ENCODE measurements at places on chromosomes 2 and 18.

GRCh38 chr2:84901593-84902120, 3.8 kb upstream of the TMSB10 start:
- DNase-seq: peak; percentile 70

DNA sequence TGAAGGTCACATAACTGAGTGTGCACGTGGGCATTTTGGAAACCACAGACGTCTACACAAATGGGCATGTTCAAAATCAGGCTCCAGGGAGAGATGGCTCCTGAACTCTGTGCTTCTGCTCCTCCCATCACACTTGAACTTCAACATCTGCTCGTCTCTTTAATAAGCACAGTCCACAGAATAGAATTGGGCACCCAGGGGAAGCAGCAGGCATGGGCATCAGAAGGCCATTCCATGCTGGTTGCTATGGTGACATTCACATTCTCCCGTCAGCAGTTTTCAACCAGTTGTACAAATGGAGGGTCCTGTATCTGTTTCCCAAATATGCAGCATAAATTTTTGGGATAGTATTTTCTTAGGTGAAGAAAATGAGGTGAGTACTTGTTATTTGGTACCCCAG, 183.7 kb upstream of the COPS8 start:
- DNase-seq: no peak

GRCh38 chr2:71326968-71327367, 4.6 kb upstream of the ZNF638 start:
- no peak for DNase-seq

DNA sequence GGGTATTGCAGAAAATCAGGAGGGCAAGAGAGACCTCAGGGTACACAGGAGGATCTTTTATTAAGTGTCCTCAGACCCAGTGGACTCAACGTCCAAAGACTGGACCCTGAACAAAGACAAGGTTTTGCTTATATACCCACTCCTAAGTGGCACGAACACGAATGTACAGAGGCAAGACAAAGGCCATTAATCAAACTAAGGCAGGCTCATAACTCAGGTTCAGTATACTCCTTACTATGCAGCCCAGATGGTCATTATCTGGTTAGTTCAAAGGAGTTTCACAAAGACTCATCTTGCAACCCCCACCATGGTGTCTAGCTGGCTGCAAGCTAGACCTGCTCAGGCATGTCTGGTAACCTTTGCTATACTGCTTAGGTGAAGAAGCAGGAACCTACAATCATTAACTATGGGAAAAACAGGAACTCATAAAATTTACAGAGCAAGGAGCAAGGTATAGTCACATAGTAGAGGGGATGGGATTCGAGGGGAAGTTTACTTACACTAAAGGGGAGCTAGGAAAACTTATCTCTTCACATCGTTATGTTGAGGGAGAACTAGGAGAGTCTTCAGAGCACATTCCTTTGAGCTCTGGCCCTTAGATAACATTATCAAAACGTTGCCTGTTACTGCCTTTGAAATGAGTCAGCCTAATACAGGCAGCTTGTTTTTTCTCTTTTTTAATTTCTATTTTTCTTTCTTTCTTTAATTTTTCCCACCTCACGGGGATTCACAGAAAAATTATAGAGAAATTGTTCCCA, 33.9 kb downstream of the SLC4A3 start:
- no peak for DNase-seq

DNA sequence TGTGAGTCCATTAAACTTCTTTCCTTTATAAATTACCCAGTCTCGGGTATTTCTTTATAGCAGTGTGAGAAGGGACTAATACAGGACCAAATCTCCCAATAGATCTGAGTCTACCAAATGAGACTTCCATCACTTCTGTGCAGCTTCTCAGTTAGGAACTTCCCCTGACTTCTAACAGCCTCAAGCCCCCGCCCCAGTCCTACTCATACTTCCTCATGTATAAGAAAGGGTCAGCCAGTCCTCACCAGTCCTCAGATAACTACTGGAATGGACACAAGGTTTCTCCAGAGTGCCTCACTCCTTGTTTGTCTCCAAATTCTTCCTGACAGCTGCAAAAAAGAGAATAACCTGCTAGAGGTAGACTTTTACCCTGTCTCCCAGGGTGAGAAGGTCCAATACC, 19.5 kb downstream of the TTC32 start:
- DNase-seq: no peak

DNA sequence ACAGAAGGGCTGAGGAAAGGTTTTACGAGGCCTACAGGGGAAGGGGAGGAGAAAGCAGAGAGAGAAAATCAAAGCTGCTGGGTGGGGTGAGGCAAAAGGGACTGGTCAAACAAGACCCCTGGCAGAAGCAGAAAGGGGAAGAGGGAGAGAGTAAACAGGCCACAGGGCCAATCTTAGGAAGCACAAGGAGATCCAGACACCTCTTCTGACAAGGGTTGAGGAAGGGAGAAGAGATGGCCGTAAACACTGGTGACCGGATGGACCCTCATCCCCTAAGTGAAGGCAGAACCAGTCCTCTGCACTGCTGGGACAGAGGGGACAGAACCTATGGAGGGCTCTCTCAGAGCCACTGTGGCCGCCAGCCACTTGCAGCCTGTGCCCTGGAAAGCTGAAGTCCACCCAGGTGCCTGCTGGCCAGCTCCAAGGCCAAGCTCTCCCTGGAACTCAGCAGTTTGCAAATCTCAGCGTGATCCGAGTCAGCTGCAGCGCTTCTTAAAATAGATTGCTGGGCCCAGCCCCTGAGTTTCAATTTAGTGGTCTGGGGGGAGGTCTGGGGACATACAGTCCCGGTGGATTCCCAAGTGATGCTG, 108.8 kb downstream of the TMEM163 start:
- no peak for DNase-seq

- no peak for DNase-seq
Observed at GRCh38 chr2:112962308-112963175, 15.3 kb upstream of the IL36G start.

DNA sequence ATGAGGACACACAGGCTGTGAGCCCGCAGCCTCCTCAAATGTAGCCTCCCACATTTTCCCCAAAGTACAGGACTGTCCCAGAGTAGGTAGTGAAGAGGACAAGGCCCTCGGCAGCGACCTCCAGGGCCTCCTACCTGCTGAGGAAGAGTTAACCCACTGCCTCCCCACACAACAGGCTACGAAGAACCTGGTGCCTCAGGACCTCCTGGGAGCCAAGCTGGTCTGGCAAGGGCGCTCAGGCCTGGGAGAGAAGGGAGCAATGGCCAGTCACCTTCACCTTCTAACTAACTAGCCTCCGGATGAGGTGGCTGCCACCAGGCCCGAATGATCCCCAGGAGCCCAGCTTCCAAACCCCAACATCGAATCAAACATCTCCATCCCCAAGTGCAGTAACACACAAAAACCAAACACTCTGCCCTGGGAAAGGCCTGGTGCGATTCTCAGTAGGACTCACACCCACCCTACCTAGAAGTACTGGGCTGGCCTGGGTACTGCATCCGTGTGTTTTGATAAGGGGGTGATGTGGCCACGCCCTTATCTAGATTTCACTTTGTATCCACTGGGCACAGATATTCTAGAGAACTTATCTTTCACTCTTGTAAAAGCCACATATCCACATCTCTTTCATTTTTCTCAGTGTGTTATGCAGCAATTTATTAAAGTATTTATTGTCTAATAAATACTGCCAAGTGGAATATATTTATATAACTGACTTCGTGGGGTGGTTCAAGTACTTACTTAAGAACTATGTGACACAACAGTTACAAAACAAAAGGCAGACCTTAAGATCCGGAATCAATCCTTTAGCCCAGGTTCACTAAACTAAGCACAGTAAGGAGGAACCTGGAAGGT, 9.7 kb downstream of the ERFE start:
- DNase-seq: no peak

DNA sequence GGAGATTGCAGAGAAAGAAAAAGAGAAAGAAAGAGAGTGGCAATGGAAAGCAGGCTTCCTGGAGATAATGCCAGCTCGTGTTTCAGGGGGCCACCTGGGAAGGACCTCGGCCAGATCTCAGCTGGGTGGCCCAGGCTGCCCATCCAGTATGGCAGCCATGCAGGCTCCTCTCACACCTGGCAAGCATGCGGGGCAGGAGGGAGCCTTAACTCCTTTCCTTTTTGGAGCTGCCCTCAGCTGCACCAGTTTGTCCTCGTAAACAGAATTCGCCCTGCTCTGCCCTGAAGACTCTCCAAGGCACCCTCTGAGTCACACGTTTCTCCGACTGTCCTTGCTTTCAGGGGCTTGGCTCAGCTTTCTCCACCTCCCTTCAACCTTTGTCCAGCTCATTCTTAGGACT, 59.5 kb upstream of the IGFBP5 start:
- no peak for DNase-seq

DNA sequence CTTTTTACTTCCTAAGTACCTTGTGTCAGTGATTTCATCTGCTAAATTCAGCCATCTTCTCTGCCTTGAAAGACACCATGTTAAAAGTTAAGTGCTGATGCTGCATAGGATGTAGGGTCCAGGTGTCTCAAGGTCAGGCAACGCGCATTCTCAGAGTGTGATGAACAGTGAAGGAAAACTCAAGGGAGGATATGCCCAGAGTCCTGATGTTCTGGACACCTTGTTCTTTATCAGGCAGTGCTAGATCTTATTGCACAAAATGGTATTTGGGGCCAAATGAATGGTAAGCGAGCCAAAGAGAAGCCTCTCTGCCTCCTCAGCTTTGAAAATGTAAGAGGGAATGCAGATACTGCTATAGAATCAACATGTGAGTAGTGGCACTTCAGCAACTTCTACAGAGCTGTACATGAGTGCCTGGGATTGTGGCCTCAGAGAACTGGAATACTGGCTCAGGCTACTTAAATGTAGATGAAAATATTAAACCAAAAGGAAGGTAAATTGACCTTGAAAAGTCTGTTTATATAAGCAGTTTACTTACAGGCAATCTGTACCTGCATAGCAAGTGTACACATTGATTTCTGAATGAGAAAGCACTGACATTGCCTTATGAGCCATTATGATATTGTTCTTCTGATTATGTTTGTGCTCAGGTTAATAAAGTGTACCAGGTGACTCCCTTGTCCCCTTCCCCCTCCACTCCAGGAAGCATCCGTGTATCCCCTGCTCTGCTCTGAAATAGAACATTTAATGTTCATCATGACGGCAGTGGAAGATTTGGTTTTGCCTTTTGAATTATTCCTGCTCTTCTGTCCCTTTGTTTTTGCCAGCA, 86.7 kb upstream of the RANBP2 start:
- no peak for DNase-seq

DNA sequence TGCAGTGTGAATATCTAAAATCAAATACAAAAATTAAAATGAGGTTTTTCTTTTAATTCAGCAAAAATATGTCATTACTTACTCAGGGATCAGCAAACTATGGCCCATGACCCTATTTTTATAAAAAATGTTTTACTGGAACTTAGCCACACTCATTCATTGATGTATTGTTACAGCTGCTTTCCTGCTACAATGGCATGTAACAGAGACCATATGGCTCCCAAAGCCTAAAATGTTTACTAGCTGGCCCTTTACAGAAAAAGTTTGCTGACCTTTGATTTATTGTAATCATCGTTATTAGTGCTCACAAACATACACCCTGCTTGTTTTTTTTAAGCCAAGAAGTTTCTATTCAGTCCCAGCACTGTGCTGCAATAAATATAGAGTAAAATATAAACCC, 120.3 kb downstream of the PLA2R1 start:
- DNase-seq: no peak

DNA sequence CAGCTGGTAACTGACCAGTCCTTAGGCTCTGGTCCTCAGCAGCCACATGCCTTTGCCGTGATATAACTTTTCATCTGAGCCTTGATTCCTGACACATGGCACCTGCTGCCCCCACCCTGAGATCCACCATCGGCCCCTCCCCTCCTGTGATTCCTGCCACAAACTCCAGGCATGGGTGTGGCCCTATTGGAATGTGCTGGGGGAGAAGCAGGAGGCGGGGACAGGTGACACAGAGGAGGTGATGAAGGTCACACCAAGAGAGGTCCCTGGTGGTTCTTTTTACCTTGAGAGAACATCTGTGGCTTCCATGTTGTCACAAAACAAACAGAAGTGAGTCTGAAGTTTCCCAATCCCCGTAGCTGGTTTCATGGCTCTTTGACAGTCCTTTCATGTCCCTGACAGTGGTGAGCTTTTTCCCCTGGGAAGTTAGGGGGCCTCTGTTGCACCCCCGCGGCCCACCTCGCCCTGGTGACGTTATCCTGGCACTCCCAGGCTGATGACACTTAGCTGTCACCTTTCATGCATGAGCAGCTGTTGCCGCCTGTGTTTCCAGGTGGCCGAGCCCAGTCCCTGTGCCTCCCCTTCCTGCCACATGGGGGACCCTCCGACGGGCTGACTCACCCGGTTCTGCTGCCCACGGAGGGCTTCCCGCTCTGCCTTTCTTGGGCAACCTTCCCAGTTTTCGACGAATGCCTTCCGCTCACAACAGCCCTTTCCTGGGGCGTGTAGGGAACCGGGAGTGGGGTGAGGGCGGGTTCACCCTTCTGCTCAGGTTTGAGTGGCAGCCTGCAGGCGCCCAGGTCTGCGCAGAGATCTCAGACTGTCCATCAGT, 66.3 kb upstream of the GLI2 start:
- DNase-seq: no peak

- DNase-seq: no peak
Observed at GRCh38 chr2:240686460-240686859, 3.8 kb upstream of the AQP12B start.

DNA sequence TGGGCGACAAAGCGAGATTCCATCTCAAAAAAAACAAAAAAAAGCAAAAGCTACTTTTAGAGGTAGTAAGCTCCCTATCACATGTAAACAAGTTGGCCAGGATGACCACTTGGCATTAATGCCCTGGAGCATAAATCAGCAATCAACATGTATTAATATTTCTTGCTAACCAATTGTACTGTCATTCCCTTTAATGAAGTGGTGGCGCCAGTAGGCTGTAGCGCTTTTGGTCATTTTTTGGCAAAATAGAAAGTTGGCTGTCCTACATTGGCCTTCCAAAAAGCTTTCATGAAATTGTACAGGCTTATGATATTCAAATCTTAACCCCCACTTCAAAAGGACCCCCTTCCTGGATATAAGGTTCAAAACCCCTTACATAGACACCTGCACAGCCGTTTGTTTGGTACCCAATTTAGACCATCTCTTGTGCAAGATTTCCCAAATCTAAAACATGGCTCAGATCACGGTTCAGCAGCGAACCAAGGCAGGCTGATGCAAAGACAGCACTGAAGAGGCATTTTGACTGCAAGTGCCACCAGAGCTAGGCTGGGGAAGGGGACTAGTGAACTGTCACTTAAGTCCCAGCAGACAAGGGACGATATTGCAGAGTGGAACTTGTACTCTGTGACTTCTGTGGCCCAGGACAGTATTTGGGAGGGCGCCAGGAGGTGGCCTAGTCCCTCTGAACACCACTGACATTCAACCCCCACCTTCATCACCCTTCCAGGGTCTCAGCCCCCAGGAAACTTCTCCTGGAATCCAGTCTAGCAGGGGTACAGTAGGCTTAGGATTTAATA, 31.9 kb downstream of the SMAD7 start:
- DNase-seq: no peak

- no peak for DNase-seq
Observed at GRCh38 chr18:73901566-73901965, 246.1 kb downstream of the FBXO15 start.

- no peak for DNase-seq
Observed at GRCh38 chr18:47591429-47591828, 339.0 kb downstream of the SMAD2 start.
